Stimulated activated CD8-positive, alpha-beta memory T cell treated with anti-CD3 and anti-CD28 coated beads, Interleukin-7, amount 100 ng/mL, for 1 hour (primary cell): ENCODE measurements at places on chromosomes 11 and 22.

DNA sequence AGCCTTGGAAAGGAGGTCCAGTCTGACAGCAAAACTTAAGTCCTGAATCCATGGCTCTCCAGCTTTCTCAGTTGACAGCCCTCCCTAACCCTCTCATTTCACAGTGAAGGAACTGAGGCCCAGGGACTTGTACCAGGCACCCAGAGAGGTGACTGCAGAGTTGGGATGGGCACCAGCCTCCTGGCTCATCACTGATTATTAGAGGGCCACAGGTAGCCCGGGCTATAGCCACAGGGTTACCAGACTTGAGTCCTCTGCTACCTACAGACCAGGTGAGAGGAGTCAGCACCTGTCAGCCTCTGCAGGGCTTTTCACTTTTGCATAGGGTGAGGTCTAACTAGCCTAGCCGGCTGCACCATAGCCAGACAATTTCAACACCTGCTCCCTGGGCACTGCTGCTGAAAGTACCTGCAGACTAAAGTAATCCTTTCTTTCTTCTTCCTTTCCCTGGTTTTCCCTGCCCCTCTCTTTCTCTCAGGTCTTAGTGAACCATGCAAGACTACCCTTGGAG is 37.6 kb downstream of the SYT13 start:
- no peak for DNase-seq

DNA sequence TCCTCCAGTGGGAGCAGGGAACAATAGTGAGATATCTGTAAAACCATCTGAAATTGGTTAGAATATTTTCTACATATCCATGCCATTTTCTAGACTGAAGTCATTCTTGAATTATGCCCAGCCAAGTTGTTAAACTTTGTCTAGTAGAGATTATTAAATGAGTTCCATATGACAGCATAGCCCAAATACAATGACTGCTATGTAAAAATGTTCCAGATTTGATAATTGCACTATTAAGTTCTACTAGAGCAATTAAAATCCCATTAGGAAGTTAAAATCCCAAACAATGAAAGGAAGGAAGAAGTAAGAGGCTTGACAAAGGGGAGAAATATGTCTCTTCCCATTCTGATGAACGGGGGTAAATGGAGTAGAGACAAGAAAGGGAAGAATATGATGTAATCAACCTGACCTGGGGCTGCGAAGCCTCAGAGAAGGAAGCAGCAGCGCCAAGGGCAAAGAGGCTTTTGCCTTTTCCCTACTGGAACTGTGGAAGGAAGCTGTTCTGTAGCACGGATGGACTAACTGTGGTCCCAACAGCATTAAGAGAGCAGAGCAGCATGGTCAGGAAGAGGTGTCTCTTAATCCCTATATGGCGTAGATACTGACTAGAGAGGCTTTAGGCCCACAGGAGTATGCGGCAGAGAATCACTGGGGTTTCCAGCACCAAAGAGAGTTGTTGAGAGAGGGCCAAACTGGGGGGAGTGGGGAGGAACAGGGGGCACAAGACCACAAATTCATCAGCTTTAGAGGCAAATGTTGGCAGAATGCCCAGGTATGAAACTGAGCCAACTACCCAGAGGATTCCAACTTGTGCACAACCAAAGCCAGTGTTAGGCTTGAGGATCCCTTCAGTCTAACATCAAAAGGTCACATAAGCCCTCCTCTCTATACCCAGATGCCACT is 26.7 kb downstream of the RRP8 start:
- DNase-seq, result no peak

- no peak for DNase-seq
Measured at GRCh38 chr22:40436505-40437431, 66.4 kb downstream of the SGSM3 start.

GRCh38 chr11:28110108-28110820 is 2.1 kb downstream of the METTL15 start:
- DNase-seq, result peak; percentile 27

DNA sequence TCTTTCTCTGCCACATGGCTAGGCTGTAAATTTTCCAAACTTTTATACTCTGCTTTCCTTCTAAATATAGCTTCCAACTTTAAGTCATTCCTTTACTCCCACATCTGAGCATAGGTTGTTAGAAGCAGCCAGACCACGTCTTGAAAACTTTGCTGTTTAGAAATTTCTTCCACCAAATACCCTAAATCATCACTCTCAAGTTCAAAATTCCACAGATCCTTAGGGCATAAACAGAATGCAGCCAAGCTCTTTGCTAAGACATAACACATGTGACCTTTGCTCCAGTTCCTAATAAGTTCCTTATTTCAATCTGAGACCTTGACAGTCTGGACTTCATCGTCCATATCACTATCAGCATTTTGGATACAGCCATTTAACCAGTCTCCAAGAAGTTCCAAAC is 749.9 kb downstream of the METTL15 start:
- no peak for DNase-seq

GRCh38 chr11:11409901-11410300 is 56.9 kb upstream of the CSNK2A3 start:
- DNase-seq, result no peak

GRCh38 chr11:105870516-105871113 is 151.4 kb downstream of the MSANTD4 start:
- DNase-seq, result no peak

GRCh38 chr22:24805790-24806662 is at the start of gene SGSM1:
Gene SGSM1, plus strand, starts transcription at chr22:24806211. Its CDS starts 115 bp downstream, at chr22:24806326.
- DNase-seq, result peak; percentile 51

DNA sequence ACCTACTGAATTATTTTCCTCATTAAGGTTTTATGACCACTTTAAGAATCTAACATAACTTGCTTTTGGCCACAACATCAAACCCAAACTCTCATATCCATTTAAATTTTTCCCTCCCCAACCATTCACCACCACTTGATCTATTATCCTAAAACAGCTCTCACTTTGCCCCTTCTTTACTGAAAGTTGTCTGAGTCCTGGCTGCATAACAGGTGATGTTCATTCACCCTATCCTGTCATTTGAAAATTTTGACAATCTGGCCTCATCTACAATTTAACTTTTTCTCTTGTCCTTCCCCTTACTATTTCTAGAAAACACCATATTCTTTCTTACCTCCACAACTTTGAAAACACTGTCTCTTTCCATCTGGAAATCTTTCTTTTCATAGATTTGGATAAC is 89.3 kb downstream of the BDNF start:
- no peak for DNase-seq

GRCh38 chr11:78635814-78636506 is 61.3 kb upstream of the NARS2 start:
- DNase-seq, result no peak

DNA sequence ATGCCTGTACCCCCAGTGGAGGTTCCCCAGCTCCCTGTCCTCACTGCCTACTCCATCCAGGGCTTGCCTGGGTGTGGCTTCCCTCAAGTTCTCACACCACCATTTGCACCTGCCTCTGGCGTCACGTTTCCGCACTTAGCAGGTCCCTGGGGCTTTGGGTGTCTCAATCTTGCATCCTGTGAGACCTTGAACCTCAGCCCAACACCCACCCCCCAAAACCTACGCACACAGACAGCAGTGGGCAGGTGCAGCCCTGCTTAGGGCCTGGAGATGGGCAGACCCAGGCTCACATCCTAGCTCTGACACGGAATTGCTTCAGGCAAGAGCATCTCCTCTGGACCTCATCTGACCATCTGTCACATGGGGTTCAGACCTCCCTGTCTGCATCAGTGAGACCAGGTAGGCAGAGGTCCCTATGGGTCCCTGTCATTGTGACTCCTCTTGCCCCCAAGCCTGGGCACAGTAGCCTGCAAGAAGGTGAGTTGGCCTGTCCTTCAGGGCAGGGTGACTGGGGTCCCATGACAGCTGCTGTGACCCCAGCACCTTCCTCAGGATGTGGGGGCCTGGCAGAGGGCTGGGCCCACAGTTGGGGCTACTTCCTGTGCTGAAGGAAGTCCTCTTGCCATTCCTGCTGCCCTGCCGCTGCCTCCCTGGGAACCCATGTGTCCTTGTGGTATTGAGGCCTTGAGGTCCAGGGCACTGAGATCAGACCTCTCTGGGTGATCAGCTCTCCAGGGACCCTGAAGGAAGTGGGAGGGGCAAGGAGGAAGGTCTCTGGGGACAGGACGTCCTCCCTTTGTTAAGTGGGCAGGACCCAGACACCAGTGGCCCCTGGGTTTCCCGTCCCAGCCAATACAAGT is 2.0 kb downstream of the SIPA1 start:
- DNase-seq, result peak; percentile 56

GRCh38 chr22:40414838-40415505 is 44.6 kb downstream of the SGSM3 start:
- DNase-seq, result no peak

DNA sequence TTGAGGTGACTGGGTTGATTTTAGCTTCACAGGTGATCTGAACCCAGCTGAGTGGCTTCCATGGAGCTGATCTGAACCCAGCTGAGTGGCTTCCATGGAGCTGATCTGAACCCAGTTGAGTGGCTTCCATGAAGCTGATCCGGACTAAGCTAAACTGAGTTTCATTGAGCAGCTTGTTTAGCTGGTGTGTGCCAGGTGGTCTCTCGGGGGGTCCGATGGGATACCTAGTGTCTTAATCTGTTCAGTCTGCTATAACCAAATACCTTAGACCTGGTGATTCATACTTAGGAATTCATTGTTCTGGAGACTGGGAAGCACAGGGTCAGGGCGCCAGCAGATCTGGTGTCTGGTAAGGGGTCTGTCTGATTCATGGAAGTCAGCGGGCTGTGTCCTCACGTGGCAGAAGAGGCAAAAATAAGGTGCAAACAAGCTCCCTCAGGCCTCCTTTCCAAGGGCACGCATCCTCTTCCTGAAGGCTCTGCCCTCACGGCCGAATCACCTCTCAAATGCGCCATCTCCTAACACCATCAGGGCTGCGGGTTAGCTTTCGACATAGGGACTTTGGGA is 52.5 kb upstream of the KCNQ1OT1 start:
- DNase-seq, result no peak

- DNase-seq, result no peak
Measured at GRCh38 chr11:93482556-93482955, 60.6 kb downstream of the SMCO4 start.

DNA sequence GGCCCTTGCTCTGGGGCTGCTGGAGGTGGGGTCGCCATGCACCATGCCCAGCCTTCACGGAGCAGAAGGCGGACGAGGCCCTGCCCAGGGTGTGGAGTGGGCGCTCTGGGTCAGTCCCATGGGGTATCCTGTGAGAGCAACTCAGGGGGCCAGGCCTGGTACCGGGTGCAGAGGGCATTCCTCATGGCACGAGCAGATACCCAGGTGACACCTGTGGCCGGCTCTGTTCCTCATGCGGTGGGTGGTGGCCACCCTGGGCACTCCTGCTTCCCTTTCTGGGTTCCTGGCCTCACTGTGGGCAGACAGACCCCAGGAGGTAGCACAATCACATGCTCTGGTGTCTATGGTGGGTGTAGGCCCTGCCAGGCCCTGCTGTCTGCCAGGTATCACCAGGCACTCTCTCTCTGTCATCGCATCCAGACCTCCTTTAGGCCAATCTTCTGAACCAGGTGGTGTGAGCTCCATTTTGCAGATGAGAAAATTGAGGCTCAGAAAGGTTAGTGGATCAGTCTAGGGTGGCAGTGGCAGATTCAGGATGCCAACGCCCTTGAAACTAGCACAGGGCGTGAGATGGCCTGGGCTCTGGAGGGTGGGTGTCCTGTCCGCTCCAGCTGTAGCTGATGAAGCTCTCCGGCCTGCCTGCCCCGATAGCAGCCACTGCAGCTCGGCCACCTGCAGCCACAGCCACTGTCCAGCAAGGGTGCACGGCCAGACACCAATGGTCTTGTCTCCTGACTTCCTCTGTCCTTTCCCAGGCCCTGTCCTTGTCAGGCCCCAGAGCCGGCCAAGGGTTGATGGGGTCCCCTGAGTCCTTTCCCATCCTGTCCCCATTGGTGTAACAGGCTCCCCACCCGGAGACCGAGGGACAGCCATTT is 15.1 kb downstream of the DGKZ start:
- DNase-seq, result no peak

- no peak for DNase-seq
Measured at GRCh38 chr11:5280582-5281102, 10.9 kb upstream of the HBE1 start.

DNA sequence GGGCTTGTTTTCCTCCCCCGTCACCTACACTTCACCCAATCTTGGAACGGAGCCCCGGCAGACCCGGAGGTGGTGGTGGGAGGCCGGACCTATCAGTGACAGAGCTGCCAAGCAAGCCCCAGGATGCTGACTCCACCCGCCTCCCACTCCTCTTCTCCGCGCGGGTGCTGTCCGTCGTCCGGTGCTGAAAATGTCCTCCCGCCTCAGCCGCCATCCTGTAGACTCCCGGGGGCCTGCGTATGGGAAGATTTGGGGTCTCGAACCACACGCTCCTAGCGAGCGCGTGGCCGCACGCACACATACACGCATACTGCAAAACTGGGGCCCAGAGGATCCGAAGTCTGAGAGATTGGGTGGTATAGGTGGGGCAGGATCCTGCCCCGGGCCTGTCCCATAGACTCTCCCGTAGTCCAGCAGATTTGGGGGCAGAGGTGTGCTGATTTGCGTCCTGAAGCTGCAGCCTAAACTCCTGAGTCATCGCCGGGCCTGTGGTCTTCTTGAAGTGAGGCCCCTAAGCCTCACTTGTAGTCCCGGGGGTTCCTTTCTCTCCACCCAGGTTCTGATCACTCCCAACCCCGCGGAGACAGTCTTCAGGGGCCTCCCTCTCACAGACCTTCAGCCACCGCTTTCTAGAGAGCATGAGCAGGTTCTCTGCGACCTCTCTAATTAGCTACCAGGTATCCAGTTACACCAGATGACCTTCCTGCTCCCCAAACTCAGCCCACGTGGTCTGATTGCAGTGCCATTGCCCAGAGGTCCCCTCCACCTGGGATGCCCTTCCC is 796 bp upstream of the YIF1A start:
- peak; percentile 40 for DNase-seq

DNA sequence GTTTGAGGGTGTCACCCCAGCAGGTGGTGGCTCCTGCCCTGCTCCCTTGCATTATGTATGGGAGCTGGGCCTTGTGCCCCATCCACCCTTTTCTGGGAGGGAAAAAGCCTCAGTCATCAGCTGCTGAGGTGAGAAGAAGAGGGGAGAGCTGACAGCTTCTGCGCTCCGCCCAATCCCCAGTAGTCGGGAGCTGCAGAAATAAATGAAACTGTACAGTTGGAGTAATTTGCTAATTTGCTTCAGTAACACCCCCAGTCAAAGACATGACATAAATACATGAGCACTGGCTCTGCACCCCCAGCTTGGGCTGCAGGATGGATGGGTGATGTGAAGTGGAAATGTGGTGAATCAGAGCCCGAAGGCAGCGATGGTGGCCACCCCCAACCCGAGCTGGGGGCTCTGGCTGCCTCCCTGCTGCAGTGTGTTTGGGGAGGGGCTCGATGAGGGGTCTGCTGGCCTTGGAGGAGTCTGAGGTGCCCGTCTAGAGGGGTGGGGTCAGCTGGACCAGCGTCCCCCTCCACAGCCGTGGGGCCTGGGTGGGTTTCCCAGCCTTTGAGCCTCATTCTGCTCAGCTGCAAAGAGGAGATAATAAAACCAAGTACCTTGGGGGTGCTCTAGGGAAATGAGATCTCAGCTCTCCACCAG is 59.2 kb downstream of the MPPED1 start:
- no peak for DNase-seq

DNA sequence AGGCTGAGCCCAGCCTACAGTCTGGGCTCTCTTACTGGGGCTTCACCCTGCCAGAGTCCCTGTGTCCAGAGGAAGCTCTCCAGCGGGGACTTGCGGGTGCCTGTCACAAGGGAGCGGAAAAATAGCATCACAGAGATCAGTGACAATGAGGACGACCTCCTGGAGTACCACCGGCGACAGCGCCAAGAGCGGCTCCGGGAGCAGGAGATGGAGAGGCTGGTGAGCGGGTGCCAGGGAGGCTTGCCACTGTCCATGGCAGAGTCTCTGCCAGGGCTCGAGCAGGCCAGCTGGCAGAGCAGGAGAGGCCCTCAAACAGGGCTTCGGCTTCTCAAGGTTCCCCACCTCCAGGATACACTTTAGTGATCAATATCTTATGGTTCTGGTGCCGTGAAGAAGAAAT is 21.0 kb downstream of the PHLDB1 start:
- no peak for DNase-seq

GRCh38 chr11:71504531-71504930 is 22.5 kb upstream of the KRTAP5-7 start:
- no peak for DNase-seq
